ENCODE measurements at places on chromosomes 3 and 15.

DNA sequence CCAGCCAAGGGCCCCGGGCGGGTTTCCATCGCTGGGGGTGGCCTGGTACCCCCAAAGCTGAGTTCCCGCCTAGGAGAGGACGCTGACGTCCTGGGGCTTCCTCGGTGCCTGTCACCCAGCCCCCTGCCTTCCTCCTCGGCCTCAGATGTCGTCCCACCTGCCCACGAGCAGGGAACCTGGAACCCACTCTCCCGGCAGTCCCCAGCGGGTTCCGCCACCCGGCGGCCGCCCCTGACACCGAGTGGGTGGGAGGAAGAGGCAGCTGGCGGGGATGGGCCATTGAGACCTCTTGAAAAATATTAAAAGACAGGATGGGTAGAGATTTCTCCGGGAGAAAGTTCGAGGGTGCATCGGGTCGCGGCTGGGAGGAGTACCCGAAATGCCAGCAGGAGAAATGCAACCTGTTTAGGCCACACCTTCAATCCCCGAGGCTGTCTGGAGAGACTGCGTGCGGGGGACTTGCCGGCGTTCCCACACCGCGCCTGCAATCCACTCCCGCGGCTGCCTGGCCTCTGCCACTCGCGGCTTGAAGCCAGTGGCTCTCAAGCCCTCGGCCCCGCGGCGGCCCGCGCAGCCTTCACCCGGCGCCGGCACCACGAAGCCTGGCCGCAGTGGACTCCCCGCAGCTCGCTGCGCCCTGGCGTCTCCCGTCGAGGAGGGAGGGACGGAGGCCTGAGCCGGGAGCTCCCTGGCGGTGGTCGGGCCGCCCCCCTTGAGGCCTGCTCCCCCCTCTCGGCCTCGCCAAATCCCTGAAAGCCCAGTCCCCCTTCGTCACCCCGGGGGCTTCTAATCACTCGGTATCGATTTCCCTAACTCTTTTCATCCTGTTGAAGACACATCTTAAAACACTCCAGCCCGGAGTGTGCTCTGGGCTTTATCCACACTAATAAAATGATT, 8.6 kb upstream of the NR2F2 start:
- DNase-seq: no peak

GRCh38 chr3:53134631-53135232, 4.5 kb upstream of the RFT1 start:
- peak; percentile 69 for DNase-seq

- no peak for DNase-seq
These were observed 310.7 kb upstream of the ZNF717 start for GRCh38 chr3:76096036-76096435.

- DNase-seq: no peak
These were observed 115.8 kb upstream of the PLCL2 start for GRCh38 chr3:16768956-16769355.

GRCh38 chr15:41231422-41232226, 556 bp downstream of the CHP1 start:
- peak; percentile 3 for DNase-seq

- no peak for DNase-seq
These were observed 32.5 kb upstream of the GOLGA8A start for GRCh38 chr15:34470091-34470490.

- DNase-seq: no peak
These were observed 97.9 kb downstream of the RORA start for GRCh38 chr15:61130950-61131942.

- DNase-seq: no peak
These were observed 161.5 kb upstream of the MB21D2 start for GRCh38 chr3:193078996-193079753.

Measured in CD4-positive, alpha-beta T cell treated with Interleukin-21 for 1 hour (primary cell).